CD4-positive, alpha-beta T cell treated with Interleukin-15 for 1 hour (primary cell): ENCODE measurements at places on chromosomes 7 and 10.
A peak's percentile ranks its signal among the peaks of the same experiment; 100 is the strongest.

- DNase-seq: no peak
Observed at GRCh38 chr10:58647376-58648112, 134.9 kb downstream of the BICC1 start.

DNA sequence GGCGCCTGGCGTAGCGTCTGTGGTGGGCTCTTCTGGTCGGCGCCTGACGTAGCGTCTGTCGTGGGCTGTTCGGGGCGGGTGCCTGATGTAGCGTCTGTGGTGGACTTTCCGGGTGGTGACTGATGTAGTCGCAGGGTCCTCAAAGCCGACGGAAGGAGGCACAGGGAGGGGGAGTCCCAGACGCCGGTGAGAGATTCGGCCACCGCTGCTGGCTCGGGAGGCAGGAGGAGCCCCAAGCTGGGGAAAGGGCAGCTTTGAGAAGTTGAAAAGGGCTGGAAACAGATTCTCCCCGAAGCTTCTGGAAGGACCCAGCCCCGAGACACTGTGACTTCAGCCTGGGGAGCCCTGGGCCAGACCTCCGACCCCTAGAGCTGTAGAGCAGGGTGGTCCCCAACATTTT lies 105.7 kb downstream of the DNAJB6 start:
- no peak for DNase-seq

DNA sequence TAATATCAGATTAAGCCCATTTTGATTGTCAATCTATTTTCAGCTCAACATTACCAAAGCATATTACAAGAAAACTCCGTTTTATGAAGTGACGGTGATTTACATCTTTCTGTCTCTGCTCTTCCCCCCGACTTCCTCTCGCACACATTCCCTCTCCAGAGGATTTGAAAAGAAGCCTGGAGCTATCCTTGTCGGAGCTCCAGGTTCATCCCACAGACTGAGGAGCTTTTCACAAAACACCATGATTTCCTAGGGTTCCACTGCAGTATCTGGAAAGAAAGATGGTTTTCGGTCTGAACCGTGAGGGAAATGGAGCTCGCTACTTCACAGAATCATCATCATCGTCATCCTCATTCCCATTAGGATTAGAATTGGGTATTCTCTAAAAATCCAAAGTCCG lies 655.5 kb upstream of the MGMT start:
- no peak for DNase-seq

DNA sequence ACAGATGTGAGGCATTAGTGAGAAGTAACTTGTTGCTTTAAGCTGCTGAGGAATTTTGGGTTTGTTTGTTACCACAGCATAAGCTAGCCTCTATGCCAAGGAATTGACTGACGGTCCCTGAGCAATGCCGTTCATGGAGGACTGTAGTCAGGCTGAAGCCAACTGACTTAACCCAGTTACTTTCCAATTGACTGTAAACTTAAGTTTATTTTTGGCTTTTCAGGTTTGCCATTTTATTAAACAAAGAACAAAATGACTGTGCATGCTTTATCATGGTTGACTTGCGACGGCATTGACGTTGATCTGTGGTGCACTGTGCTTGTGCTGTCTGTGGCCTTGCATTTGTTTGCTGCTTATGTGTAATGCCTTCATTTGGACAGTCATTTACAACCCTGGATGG lies 53.5 kb downstream of the DNAJB9 start:
- no peak for DNase-seq

DNA sequence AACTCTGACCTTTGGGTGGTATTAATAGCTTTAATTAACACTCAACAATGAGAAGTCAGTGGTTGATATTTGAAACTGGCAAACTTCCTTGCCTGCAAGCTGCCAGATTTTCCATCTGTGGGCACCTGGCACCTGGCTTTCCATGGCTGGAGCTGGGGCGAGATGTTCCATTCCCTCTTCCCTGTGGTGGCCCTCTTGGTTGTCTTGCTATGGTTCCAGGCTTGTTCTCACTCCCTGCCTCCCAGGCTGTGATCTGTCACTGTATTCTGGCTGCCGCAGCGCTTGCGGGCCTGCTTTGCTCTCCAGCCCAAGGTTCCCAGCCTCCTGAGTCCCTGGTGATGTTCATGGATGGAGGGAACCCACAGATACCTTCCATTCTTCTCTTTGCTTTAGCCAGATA lies 201.0 kb downstream of the FRMD4A start:
- DNase-seq: no peak

DNA sequence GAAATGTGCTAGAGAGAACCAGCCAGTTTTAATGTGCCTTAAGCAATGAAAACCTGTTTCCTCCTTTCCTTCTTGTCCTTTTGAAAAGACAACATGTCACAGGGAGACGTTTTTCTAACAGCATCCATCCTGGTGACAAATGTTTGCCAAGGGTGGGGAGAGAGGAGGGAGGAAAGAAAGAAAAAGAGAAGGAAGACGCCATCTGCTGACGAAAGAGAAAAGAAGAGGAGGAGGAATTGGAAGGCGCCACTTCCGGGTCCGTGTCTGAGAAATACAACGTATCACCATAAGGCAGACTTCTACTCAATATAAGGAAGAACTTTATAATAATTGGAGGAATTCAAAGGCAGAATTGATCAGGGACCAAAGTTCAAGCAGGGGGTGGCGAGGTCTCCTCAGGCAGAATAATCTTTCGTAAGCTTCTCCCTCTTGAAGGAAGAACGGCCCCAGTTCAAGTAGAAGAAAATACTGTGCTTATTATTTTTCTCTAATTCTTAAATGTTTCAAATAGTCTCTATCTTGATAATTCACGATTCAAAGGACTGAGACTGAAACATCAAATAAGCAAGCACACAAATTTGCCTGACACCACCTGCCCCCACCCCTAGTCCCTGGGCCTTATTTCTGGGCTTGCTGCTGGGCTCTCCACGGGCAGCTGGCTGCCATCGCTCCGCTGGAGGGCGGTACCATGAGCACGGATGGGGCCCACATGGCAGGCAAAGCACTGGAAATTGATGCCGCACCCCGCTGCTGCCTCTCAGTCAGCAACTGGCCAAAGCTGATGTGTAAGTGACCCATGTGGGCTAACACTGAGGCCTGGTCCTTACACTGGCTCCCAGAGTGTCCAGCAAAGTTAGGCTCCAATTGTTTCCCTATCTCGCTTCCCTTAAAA lies 273.7 kb upstream of the KLF14 start:
- DNase-seq: peak; percentile 56

GRCh38 chr7:55787796-55788195 lies 74.8 kb downstream of the SEPTIN14 start:
- no peak for DNase-seq

- no peak for DNase-seq
Observed at GRCh38 chr7:136953386-136953785, 84.9 kb downstream of the CHRM2 start.

DNA sequence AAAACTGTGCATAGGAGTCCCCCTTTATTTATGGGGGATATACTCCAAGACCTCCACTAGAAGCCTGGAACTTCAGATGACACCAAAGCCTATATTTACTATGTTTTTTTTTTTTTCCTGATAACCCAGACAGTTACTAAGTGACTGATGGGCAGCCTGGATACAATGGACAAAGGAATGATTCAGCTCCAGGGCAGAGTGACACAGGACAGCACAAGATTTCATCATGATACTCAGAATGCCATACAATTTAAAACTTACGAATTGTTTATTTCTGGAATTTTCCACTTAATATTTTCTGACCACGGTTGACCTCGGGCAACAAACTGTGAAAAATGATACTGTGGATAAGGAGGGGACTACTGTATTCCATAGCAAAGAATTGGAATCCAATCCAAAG lies 843.6 kb downstream of the PCDH15 start:
- DNase-seq: no peak

- no peak for DNase-seq
Observed at GRCh38 chr7:105352901-105353668, 35.6 kb downstream of the SRPK2 start.

DNA sequence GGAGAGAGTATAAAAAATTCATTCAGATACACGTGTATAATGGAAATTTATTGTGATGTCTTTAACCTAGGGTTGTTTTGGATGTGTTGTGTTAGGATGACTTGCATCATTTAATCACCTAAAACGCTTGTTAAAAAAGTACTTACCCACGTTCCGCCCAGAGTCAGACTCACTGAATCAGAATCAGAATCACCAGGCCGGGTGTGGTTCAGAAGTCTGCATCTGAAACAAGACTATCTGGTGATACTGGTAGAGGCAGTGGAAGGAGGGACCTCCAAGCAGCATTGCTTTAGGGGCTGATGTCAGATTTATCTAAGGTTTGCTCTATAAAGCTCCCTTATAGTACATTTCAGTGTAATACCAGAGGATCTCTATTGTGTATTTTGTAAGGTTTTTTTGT lies 20.5 kb upstream of the PLXDC2 start:
- DNase-seq: no peak

DNA sequence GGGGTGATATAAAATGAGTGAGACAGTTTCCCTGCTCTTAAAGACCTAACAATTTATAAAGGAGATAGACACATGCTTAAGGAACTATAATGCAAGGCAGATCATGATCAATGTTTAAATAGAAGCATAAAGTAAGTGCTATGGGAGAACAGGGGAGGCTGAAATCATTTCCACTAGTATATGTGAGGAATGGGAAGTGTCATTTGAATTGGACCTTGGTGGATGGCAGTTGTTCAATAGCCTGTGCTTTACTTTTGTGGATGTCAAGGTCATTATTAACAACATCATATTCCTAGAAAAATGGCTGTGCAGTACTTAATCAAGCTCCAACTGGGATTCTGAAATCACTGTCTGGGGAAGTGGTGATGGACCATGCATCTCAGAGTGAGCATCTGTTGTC lies 14.7 kb downstream of the NPY start:
- DNase-seq: no peak

DNA sequence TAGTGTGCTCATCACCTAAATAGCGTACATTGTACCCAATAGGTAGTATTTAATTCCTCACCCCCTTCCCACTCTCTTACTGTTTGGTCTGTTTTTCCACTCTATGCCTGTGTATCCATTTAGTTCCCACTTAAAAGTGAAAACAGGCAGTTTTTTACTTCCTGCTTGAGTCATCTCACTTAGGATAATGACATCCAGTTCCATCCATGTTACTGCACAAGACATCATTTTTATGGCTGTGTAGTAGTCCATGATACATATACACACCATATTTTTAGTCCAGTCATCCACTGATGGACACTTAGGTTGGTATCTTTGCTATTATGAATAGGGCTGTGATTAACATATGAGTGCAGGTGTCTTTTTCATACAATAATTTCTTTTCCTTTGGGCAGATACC lies 10.1 kb downstream of the STK17A start:
- DNase-seq: no peak

- no peak for DNase-seq
Observed at GRCh38 chr10:48740015-48740707, 55.5 kb downstream of the WDFY4 start.

- no peak for DNase-seq
Observed at GRCh38 chr10:23694446-23694920, 255.6 kb downstream of the OTUD1 start.

GRCh38 chr10:97927622-97928021 lies 78.0 kb downstream of the GOLGA7B start:
- DNase-seq: no peak

DNA sequence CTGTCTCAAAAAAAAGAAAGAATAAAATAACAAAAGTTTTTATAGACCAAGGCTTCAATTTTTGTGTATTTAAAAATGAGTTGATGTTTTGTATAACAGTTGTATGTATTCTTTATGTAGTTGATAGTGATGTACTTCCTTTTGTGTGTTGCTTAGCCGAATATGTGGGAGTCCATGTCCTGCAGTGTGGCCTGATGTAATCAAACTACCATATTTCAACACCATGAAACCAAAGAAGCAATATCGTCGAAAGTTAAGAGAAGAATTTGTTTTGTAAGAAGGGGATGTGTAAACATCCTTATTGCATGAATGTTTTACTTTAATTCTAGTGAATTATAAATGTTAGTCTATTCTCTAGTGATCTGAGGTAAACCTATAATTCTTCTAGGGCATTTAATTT lies 56.6 kb downstream of the MPLKIP start:
- no peak for DNase-seq

DNA sequence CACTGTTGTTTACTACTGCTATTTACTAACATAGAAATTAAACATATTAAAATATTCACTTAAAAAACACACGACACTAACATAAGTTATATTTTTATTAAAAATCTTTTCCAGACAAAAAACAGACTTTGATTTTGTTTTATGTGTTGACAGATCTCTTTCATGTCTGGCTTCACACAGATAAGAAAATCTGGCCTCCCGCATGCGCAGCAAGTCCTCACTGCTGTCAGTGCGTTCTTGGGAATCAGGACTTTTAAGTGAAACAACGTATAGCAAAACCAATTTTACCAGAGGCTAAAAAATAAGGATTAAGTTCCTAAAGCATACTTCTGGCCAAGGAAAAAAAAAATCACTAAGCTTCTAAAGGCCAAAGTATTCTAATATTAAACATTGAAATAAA lies 1.2 kb upstream of the IDI1 start:
- DNase-seq: no peak

DNA sequence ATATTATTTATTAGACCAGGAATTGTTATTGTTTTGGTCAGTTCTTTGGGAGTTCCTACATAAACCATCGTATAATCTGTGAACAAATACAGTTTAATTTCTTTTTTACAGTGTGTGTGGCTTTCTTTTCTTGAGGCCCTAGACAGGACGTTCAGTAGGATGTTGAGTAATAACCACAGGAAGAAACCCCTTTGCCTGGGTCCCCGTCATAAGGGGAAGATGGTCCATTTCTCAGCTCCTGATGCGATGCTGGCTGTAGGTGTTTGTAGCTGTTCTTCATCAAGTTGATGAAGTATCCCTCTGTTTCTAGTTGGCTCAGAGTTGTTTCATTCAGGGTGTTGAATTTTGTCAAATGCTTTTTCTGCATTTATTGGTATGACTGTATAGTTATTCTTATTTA lies 219.7 kb upstream of the ADARB2 start:
- no peak for DNase-seq

- no peak for DNase-seq
Observed at GRCh38 chr7:132109769-132110168, 466.5 kb downstream of the PLXNA4 start.

- no peak for DNase-seq
Observed at GRCh38 chr7:114921631-114922025, 266 bp upstream of the MDFIC start.

DNA sequence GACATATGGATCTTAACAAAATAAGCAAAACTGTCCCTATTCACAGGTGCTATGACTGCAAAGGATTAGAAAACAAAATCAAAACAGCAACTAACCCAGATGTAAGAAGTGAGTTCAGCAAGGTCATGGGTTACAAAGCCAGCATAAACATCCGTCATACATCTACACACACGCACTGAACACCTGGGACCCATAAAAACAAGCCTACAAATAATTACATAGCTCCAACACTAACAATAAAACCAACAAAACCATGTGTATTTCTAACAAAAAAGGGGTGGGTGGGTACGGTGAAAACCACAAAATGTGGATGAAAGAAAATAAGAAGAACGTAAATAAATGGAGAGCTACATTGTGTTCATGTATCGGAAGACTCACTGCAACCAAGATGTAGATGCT lies 256.8 kb downstream of the ELFN1 start:
- peak; percentile 40 for DNase-seq

DNA sequence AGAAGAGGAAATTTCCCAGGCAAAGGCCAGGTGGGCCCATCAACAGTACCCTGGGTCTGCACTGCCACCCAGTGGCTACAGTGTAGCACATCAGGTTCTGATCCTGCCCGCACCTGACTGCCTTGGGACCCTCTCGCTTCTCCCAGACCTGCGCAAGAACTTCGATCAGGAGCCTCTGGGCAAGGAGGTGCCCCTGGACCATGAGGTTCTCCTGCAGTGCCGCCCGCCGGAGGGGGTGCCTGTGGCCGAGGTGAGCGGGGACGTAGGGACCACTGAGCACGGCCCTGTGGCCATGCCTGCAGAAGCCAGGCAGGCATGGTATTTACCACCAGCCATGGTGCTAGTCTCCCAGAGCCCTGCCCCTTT lies 33.9 kb upstream of the SLC29A3 start:
- no peak for DNase-seq

- DNase-seq: no peak
Observed at GRCh38 chr7:143497008-143497795, 19.5 kb downstream of the TAS2R41 start.
